ENCODE measurements at places on chromosomes 16 and 17.

DNA sequence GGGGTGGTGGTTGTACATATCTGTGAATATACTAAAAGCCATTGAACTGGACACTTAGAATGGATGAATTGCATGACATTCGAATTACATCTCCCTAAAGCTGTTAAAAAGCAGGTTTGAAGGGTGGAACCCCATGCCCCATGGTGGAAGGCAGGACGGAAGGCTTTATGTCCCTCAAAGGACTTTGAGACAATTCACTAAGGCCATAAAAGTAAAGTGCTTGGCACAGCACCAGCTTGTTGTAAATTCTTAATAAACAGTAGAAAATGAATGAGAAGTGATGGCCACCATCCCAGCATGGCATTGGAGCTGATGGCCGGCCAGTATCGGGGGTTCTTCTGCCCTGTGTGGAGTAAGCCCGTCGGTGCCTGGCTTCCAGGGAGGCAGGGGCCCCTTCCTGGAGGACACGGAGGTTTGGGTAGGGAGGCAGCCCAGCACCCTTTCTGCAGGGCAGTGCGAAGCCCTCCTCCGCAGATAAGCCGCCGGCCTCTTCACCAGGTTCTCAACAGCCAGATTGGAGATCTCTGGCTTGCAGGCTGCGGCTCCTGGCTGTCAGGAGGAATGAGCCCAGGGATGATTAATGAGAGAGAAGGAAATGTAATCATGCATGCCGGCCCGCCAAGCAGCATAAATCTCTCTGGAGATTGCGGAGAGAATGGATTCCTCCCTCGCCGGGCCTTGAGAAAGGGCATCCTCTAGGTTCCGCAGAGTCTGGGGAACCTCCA, 346.9 kb downstream of the FOXL1 start:
- DNase-seq: no peak

DNA sequence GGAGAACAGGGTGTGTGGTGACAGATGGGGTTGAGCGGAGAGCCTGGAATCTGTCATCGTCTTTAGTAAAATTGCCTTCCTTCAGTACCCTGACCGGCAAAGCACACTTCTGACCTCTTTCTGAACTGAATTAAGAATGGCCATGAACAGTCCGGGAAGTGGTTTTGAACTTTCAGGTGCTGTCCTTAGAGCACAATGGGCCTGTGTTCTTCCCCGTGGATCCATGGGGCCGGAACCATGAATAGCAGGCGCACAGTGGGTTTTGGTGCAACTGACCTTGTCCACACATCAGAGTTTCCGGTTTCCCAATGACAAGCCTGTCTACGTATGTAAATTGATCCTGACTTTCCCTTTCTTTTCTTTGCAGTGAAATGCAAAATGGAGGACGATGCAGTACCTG, 28.5 kb downstream of the GPRC5B start:
- no peak for DNase-seq

DNA sequence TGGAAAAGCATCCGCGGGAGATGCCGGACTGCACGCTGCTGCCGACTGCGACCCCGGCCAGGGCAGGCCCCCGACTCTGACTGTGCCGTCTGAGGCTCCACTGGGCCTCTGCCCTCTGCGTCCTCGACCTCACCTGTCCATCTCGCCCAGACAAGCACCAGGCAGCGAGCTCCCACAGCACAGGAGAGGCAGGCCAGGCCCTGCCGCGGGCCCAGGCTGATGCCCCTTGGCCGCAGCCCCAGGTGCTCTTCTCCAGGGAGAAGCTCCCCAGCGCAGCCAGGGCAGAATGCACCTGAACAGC, 98.1 kb upstream of the DNAH17 start:
- no peak for DNase-seq

DNA sequence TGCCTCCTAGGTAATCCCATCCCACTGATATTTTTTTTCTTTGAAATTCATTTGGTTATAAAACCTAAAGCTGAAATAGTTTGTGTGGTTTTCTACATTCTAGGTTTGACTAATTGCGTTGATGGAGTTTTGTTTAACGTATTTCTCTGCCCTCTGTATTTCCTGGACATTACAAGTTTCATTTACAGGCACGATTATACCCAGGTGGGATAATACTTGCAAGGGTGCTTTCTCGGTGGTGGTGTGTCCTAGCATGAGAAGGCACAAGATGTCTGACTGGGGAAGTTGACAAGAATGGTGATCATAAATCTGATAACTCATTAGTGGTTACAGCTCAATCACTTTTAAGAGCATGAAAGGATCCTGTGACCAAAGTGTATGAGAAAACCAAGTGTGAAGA, 45.0 kb downstream of the DYNLRB2 start:
- DNase-seq: no peak

DNA sequence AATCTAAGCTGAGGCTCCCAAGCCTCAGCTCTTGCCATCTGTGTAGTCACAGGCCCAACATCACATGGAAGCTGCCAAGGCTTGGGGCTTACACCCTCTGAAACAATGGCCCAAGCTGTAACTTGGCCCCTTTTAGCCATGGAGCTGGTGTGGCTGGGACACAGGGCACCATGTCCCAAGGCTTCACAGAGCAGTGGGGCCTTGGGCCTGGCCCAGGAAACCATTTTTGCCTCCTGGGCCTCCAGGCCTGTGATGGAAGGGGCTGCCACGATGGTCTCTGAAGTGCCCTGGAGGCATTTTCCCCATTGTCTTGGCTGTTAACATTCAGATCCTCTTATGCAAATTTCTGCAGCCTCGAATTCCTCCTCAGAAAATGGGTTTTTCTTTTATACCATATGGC, 952.3 kb upstream of the GOT2 start:
- no peak for DNase-seq

Measured in NCI-H1105 (cell line).